ENCODE measurements at places on chromosomes 1 and 21.

DNA sequence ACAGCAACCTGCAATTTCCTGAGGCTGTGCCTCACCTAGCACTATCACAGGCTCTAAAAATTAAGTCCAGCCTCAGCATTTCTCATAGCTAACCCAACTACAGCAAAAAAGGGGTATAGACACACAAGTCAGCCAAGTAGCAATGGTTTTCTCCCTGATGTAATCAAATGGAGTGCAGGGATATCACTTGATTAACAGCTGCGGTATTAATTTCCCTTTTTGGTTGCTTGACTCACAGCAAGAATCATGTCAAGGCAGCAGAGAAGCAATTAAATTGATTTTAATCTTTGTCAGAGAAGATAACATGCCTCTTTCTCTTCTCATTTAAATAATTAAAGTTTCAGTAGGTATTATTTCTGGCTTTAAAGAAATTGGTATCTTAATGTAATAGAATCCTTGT, 278.9 kb downstream of the RWDD3 start:
- no peak for DNase-seq

- peak; percentile 57 for DNase-seq
Measured at GRCh38 chr1:235866205-235866912, at the start of gene LYST. TSS of gene LYST (minus strand) at chr1:235866906. CDS start at chr1:235830417, 36,489 bp downstream.

GRCh38 chr1:192436441-192437078, 119.8 kb downstream of the RGS21 start:
- DNase-seq = no peak

GRCh38 chr1:2284932-2285331, 56.8 kb downstream of the SKI start:
- no peak for DNase-seq

GRCh38 chr1:118984086-118984721, 3.9 kb downstream of the TBX15 start:
- no peak for DNase-seq

Data from Ammon's horn (tissue), 1 donor.